Lower lobe of right lung (tissue), 2 donors: ENCODE measurements at places on chromosomes 16 and 17. TPM values are rescaled to one million over a fixed set of nuclear protein-coding genes. Genes with fewer than 3 reads are reported as not detected.

- DNase-seq, result peak; percentile 89
Measured at GRCh38 chr16:85610446-85611193, 2.5 kb upstream of the GSE1 start.

- DNase-seq, result no peak
Measured at GRCh38 chr16:9679213-9679767, 502.9 kb downstream of the GRIN2A start.

DNA sequence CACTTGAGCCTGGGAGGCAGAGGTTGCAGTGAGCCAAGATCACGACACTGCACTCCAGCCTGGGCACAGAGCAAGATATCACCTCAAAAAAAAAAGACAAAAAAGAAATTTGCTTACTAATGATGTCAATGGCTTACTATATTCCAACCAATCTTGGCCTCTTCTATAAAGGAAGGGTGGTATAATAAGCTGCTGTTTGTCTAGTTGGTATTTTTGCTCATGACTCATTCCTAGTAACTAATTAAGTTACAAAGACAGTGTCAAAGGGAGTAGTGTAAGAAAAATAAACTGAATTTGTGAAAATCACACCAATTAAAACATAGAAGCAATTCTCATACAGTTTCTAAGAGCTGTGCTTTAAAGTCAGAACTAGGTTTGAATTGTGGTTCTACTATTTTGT is 82.5 kb downstream of the NLK start:
- DNase-seq, result no peak

- no peak for DNase-seq
Measured at GRCh38 chr17:33369876-33370275, 76.8 kb upstream of the ASIC2 start.

DNA sequence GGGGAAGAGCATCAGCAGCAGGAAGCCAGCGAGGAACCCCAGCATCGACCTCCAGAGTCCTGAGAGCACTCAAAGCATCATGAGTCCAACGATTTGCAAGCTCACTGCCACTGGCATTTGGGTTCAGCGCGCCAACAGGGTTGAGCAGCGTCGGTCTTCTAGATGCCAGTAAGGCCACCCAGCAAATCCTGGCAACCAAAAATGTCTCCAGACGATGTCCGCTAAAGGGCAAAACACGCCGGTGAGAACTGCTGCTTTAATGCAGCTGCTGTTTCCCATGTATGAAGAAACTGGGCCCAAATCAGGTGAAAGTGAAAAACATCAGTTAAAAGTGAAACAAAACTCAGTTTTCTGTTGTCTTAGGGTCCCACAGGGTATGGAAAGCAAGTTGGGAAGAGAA is 70.2 kb downstream of the ANKRD11 start:
- DNase-seq, result no peak

GRCh38 chr16:88482630-88483391 is 29.7 kb downstream of the ZFPM1 start:
- no peak for DNase-seq

DNA sequence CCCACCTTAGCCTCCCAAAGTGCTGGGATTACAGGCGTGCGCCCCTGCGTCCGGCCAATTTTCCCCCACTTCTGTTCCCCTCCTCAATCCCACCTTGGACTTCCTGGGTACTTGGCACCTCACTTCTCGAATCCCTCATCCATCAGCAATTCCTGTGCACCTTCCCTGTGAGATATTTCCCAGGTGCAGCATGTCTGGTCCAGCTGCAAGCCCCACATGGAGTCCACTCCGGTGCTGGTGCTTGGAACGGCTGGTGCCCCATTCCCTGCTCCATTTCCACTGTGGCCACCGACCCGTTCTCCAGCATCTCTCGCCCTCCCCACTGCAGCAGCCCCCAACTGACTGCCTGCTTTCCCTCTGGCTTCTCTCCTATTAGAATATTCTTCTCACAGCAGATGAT is 35.3 kb downstream of the NOL11 start:
- DNase-seq, result no peak

DNA sequence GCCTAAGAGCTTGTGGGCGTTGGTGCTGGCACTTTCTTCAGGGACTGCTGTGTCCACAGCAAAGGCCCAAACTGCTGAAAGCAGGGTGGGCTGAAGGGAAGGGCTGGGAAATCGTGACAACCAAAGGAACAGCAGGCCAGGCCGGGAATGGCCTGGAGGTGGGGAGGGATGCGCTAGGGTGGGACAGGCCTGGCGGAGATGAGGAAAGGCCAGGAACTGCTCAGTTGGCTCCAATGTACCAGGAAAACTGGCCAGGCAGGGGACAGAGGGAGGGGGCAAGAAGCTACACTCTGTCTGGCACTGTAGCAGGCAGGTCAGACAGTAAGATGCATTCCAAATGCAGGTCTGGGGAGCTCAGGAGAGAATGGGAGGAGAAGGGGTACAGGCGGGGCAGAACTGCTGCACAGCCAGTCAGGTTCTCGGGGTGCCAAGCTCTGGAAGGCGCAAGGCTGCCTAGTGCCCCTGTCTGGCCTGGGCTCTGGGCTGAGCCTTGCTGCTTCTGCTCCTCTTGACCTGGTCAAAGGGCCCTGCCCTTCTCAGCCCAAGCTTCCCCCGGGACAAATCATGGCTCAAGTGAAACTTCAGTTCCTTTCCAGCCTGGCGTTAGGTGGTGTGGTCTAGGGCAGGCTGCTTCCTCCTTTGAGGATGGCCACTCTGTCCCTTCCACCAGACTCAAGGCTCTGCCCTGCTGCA is 7.3 kb downstream of the PNMT start:
- no peak for DNase-seq

GRCh38 chr17:17043461-17044271 is 1.4 kb downstream of the MPRIP start:
- no peak for DNase-seq

- no peak for DNase-seq
Measured at GRCh38 chr17:70207184-70207583, 37.9 kb downstream of the KCNJ2 start.

DNA sequence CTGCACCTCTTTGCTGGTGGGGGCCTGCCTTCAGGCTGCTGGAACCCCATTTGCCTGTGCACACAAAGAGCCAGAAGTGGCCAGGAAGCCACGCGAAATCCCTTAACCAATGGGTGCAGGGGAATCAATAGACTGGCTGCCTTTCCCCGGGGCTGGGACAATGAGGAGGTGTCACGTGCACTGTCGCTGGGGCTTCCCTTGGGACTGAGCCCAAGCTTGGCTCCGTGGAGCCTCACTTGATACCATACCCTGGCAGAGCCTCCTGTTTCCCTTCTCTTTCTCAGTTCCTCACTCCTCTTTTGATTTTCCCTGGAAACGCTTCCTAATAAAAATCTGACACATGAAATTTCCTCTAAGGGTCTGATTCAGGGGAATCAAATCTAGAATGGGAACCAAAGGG is 38.8 kb upstream of the C16orf82 start:
- DNase-seq, result no peak

Gene CTF1
- 10.3 TPM for total RNA-seq

Gene CIITA
- total RNA-seq, result 119 TPM

Gene GNAO1
- total RNA-seq, result 1.8 TPM

Gene CMTR2
- 23.4 TPM for total RNA-seq

Gene KCNJ16
- 0.62 TPM for total RNA-seq

Gene PCYT2
- 39.7 TPM for total RNA-seq

Gene C16orf46
- total RNA-seq, result not detected

Gene SHCBP1
- 2.1 TPM for total RNA-seq

Gene PMFBP1
- 0.62 TPM for total RNA-seq
